IMR-90 (cell line): ENCODE measurements at places on chromosomes 16 and 17. TPM values are rescaled to one million over a fixed set of nuclear protein-coding genes. Genes with fewer than 3 reads are reported as not detected.

The ATP6V0A1 gene
- 18.8 and 23.6 TPM in 2 replicates for total RNA-seq

The DLX3 gene
- total RNA-seq, result not detected in 2 replicates

The NPIPB13 gene
- total RNA-seq, result 0.28 and 0.54 TPM in 2 replicates

The GNG13 gene
- not detected in 2 replicates for total RNA-seq

GRCh38 chr17:9402590-9403199 is 172.9 kb downstream of the STX8 start:
- DNase-seq, result peak; percentile 23

DNA sequence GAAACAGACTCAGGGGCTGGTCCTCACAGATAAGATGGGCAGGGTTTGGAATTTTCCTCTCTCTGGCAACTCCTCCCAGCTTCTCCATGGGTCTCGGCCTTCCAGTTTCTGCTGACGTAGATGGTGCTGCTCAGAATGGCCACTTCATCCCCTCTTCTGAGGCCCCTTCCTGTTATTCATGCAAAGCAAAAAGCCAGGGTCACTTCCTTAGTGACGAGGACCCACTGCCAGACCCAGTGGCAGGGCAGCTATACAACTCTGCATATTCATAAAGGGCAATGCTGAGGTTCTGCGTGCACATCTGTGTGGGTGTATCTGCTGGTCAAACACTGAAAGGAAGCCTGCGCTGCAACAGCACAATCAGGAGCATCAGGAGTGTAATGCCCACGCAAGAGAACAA is 108.8 kb downstream of the WSCD1 start:
- no peak for DNase-seq

DNA sequence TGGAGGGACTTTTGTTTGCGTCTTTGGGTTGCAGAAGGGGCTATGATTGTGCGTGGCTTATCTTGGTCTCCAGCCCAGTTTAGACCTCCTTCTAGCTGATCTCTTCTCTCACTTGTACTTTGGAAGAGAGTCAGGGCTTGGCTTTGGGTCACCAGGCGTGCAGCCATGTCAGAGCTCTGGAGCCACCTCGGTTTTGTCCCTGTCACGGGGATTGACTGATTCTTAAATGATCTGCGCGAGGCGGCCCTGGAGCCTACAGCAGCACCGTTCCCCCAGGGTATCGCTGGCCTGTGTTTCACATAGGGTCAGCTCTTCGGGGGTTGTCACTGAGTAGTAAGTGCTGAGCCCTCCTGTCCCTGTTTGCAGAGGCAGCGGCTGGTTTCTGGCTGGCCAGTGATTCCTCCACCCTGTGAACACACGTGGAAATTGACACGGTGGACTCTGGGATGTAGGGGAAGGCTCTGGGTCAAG is 209.8 kb upstream of the CHMP6 start:
- DNase-seq, result no peak

- DNase-seq, result no peak
These were observed 403.8 kb upstream of the CDH11 start for GRCh38 chr16:65525707-65526106.

- DNase-seq, result peak; percentile 72
These were observed at the start of gene TK2 for GRCh38 chr16:66549284-66550131. Gene TK2, minus strand, starts transcription at chr16:66550122. Its CDS starts 61 bp downstream, at chr16:66550061.

DNA sequence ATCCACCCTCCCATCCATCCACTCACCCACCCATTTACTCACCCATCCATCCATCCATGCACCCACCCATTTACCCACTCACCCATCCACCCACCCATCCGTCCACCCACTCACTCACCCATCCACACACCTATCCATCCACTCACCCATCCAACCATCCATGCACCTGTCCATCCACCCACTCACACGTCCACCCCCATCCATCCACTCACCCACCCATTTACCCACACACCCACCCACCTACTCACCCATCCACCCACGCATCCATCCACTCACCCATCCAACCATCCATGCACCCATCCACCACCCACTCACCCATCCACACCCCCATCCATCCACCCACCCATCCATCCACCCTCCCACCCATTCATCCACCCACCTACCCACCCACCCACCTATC is 12.2 kb downstream of the SOX8 start:
- no peak for DNase-seq

DNA sequence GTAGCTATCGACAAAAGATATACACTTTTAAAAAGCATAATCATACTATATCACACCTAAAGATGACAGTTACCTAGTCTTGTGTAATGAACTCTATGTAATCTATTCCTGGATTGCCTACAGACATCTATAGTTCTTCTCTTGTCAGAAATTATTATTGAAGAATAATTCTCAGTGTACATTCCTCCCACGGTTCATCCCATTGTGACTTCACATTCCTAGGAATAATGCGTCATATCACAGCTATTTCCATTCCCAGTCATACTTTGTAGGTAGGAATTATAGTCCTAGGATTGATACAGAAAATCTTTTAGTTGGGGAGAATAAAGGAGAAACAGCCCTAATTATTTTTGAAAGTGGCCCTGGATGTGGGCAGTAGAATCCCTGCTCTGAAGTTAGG is 44.0 kb upstream of the ABCC11 start:
- DNase-seq, result peak; percentile 39

GRCh38 chr16:72878301-72879269 is 169.3 kb downstream of the ZFHX3 start:
- peak; percentile 75 for DNase-seq

DNA sequence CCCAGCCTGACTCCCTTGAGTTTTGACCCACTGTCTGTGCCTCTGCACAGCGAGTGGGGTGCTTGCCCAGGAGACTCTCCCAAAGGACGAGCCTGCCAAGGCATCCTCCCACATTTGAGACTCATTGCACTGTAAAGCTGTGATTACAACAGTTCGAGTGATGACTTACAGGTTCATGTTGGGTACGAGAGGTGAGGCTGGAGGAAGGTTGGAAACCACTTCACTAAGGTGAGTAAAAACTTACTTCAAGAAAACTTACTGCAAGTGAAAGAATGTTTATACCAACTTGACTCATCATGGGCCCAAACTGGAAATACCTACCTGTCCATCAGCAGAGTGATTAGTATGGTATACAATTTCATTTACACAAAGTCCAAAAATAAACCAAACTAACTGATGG is 360.1 kb upstream of the CDH11 start:
- DNase-seq, result no peak

GRCh38 chr17:75061618-75062017 is 14.6 kb downstream of the KCTD2 start:
- no peak for DNase-seq

GRCh38 chr16:48963901-48964615 is 317.6 kb downstream of the CBLN1 start:
- peak; percentile 93 for DNase-seq

DNA sequence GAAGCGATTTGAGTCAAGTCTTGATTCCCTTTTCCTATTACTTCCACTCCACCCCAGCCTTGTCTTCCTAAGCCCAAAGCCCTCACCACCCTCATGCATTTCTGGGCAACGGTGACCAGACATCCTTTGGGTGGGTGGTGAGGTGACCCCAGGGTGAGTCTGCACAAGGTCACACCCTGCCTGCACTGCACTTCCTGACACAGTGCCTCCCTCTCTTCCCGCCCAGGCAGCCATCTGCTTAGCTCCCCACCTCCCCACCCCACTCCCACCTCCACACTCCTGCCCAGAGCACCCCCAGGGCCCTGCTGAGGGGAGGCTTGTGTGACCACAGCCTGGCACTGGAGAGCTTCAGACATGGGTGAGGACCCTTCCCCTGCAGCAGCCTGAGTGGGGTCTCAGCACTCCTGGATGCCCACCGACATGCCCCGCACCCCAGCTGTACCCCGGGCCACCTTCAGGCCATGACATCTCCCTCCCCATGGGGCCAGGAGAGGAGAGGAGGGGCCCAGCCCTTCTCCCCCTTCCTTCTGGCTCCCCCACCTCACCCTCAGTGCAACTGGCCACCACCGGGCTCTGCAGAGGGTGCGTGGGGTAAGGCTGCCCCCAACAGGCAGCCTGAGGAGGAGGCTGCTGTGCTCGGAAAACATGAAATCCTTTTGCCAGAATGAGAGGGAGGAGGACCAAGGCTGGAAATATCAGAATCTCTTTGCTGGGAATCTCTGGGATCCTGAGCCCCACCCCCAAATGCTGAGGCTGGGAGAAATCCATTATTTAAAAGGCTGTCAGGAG is 68.6 kb downstream of the CCT6B start:
- no peak for DNase-seq
